ENCODE measurements at places on chromosomes 2 and 18. TPM values are rescaled to one million over a fixed set of nuclear protein-coding genes. Genes with fewer than 3 reads are reported as not detected.

- DNase-seq, result no peak
Observed at GRCh38 chr18:8288472-8289195, 320.6 kb upstream of the RAB12 start.

DNA sequence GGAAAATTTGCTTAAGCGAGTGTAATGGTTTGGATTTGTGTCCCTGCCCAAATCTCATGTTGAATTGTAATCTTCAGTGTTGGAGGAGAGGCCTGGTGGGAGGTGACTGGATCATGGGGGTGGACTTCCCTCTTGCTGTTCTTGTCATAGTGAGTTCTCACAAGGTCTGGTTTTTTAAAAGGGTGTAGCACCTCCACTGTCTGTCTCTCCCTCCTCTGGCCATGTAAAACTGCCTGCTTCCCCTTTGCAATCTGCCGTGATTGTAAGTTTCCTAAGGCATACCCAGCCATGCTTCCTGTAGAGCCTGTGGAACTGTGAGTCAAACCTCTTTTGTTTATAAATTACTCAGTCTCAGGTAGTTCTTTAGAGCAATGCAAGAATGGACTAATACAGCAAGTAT, 6.6 kb downstream of the YIPF4 start:
- peak; percentile 75 for DNase-seq

GRCh38 chr2:37198681-37199065, 2.4 kb downstream of the CEBPZOS start:
- no peak for DNase-seq

The DNAJC5G gene
- polyA plus RNA-seq, result not detected

GRCh38 chr2:118850168-118850900, 2.9 kb upstream of the EN1 start:
- no peak for DNase-seq

DNA sequence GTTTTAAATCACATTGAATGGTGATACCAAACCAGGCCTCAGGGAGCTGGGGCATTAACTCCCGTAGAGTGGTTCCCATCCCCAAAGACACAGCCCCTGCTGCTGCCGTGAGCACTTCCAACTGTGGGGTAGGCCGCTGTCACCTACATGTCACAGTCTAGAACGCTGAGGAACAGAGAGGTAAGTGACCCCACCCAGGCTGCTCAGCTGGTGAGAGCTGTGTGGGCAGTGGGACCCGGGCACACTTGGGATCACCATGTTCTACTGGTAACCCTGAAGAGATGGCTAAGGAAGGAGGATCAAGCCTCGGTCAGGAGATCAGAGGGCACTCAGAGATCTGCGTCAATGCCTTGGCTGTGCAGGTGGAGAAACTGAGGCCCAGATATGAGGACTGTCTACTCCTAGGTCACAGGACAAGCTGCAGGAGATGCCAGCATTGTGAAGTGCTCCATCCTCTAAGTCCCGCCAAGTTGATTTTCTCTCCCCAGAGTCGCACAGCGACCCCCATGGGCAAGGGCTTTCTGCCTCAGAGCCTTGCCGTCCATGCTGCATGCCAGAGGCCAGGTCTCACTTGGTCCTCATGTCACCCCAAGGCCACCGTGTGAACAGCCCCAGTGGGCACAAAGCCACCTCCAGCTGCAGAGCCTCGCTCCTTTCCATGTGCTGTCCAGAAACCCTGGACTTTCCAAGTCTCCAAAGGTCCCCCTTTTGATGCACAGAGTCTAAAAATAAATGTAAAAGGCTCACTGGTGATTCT, 144.2 kb upstream of the OTOS start:
- DNase-seq, result no peak

The DHRS9 gene
- 0.36 TPM for polyA plus RNA-seq

DNA sequence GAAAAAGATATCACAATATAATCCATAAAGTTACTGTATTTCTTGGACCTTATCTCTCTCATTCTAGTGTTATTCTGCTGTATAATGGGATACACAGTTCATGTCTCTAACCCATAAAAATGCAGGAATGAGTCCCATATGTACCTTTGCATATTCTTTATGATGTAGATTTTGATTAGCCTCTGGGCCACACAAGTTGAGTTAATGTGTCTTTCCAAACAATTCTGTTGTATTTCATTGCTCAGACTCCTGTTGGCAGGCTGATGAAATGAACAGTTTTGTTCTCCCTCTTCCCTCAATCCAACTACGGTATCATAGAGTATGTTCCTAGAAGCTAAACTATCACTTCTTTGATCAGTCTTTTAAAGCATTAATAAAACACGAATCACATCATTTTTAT, 113.2 kb upstream of the SATB2 start:
- no peak for DNase-seq

DNA sequence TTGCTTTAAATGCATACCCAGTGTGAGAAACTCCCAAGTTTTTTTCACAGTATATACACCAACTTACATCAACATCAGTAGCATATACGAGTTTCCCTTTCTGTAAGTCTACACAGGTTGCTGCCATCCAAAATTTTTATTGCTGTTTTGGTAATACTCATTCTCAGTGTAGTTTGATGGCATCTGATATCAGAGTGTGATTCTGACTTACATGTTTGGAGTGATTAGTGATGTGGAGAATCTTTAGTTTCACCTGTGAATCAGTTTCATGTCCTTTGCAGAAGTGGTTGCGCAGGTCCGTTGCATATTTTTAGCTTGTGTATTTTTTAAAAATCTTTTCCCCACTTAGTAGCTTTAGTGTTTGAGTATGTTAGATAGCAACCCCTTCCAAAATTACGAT, 50.1 kb downstream of the CCDC74A start:
- DNase-seq, result no peak

DNA sequence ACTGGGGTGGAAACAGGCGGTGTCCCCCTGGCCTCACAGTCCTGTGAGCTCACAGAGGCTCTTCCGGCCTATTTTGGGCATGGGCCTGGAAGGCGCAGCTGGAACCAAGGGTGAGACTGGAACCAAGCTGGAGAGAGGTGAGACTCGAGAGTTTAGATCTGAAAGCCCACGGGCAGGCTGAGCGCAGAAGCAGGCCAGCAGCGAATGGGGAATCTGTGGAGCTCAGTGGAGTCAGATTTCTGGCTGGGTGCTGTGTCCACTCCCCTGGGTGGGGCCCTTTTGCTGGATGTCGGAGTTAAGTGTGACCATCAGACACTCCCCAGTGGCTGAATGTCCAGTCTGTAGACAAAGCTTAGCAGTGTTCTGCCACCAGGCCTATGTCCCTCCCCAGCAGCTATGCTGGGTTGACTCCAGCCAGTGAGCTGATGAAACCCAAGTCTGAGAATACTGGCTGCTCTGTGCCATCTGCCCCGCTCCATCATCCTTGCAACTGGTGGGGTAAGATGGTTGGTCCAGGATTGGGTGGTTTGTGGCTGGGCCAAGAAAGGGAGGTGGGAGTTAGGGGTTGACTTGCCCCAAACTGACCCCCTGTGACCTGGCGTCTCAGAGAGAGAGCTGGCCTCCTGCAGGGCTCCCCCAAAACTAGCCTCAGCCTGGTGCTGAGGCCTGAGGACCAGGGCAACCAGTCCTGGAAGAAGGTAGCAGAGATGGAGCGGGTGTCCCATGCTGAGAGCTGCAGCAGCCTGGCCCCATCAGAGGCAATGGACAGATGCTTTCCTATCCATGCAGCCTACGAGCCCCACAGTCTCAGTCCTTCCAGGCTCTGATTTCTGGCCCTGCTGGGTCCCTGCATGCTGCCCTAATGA, 34.4 kb downstream of the CYP26B1 start:
- DNase-seq, result no peak

DNA sequence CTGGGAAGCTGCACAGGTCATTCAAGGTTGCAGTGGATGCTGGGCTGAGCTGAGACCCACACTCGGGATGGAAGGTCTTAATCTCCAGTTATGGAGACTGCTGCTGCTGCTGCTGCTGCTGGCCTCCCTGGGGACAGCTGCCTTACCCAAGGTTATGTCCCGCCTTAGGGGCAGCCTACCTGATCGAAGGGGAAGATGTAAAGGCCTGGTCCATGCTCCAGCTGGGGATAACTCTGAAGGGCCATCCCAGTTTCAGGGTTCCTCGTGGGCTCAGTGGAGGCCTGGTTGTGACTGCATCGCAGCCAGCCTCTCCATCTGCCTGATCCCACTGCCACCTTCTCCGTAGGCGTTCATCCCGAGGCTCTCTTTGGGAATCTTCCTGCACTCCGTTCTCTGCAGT, 33.0 kb downstream of the RHOB start:
- no peak for DNase-seq

GRCh38 chr2:171726847-171727450, 39.7 kb downstream of the DYNC1I2 start:
- DNase-seq, result no peak

GRCh38 chr18:70397259-70397925, 108.5 kb downstream of the SOCS6 start:
- peak; percentile 70 for DNase-seq

DNA sequence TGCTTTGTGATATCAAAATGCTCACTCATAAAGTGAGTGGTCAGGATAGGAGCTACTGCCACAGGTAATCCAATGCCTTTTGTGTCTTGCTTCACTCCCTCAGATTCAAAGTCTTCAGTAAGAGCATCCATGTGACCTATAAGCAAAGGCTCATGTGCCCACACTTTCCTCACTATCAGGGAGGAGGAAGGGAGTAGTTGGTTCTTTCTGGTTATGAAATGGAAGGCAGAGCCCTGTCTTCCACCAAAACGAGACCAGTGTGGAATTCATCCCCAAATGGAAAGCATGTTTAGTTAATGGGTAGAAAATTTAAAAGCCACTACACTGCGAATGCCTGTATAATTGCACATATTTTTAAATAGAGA, 25.8 kb downstream of the IL1F10 start:
- no peak for DNase-seq

GRCh38 chr2:135991861-135992260, 6.4 kb upstream of the DARS1 start:
- DNase-seq, result no peak

DNA sequence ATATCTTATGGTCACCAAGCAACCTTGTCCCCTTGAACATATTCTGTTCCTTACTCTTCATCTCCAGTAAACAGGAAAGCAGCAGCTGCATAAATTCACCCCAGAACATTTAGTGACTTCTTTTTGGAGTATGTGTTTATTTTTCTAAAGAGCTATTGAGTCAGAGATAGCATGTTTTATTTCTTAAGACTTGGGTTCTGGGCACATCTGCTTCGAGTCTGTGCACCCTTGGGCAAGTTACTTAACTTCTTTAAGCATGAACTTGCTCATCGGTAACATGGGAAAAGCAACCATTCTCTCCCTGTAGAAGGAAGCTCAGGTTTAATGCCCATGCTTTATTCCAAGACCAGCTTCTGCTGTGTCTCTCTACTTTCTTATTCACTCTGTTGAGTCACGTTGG, 309.3 kb upstream of the MEX3C start:
- no peak for DNase-seq

GRCh38 chr18:54031243-54031642, 193.2 kb downstream of the MBD2 start:
- DNase-seq, result no peak

DNA sequence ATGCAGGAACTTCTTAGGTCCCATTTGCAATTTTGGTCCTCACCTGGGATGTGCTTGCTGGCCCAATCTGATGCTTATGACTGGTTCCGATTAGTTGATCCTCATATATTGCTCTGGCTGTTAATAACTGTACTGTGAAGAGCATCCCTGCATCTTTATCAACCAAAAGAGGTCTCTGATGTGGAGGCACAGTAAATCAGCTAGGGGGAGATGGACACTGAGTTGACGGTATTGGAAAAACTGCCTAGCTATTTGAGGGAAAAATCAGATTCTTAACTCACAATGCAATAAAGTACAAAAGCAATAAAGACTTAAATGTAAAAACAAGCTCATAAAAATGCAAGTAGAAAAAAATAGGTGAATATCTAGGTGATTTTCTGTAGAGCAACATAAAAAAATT, 188.0 kb upstream of the TCF4 start:
- DNase-seq, result no peak

DNA sequence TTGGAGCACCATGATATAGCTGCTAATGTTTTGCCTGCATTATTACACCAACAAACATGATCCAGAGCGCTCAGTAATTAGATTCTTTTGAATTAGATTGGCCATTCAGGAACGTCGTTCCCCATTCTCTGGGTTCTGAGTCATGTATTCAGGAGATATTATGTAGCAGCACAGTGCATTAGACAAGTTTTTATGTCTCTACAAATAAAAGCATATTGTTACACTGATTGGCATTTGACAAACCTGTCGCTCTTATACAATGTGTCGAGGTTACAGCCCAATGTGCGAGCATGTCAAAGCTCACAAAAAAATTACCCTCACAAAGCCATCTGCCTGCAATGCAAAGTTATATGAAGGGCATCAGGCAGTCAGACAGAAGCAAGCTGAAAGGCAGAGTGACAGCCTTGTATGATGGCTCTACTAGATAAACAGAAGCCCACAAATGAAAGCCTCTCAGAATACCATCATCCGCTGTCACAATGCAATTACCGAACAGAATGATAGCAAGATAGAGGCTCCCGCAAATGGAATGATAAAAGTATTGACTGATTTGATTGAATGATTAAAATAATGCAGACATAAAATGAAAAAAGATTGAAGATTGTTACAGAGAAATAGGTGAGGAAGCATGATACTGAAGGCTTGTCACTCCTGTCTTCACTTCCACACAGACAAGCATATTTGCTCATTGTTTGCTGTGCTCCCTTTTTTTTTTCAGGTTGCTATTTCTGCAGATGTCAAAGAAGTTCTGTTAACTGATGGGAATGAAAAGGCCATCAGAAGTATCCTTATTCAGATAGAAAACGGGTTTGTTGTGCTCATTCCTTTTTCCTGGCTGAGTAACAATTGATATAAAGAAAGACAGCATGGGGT, 234.6 kb upstream of the SIX3 start:
- no peak for DNase-seq

The SYT4 gene
- not detected for polyA plus RNA-seq

DNA sequence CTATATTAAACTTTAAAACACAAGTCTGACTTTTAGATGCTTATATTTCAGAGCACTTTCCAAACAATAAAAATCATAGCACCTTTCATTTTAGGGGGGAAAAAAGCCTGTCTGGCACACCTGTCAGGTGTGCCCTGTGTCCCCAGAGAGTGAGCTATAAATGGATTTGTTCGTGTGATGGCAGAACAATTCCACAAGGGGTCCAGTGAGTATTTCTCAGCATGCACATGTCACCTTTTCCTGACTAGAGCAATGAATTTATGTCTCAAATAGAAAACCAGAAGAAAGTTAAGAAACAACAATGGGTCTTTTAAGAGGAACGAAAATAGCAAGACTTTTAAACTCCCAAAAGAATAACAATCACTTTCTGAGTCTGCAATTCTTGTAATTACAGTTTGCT, 55.9 kb downstream of the ACVR1C start:
- no peak for DNase-seq

GRCh38 chr2:165745916-165746315, 48.1 kb downstream of the GALNT3 start:
- no peak for DNase-seq

GRCh38 chr2:236536727-236537398, 32.8 kb upstream of the ACKR3 start:
- DNase-seq, result no peak

GRCh38 chr2:32838418-32838817, 108.3 kb upstream of the LTBP1 start:
- DNase-seq, result no peak

The CERKL gene
- 0.06 TPM for polyA plus RNA-seq

GRCh38 chr2:181262782-181263181, 194.4 kb upstream of the ITGA4 start:
- no peak for DNase-seq

- DNase-seq, result no peak
Observed at GRCh38 chr2:7792031-7792651, 874.9 kb downstream of the RNF144A start.

Measured in mammary epithelial cell (primary cell).